Bone marrow (tissue), 2 donors: ENCODE measurements at places on chromosomes 5 and 9.

DNA sequence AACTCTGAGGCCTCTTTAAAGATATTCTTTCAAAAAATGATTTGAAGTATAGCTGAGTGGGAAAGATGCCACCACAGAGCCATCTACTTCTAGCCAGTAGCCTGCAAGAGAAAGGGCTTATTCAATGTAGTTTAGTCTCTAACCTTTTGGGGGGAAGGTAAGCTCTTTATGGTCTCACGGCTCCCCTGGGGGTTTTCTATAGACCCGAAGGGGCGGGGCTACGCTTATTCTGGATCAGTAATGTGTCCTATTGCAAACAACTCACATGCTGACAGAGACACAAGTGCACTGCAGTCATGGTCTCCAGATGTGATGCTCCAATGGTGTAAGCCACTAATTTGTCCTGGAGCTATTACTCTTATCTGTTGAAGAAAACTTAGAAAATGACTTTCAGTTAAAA, 53.4 kb upstream of the RPS23 start:
- DNase-seq: no peak

GRCh38 chr5:54959673-54960418, 25.5 kb downstream of the ESM1 start:
- DNase-seq: no peak

DNA sequence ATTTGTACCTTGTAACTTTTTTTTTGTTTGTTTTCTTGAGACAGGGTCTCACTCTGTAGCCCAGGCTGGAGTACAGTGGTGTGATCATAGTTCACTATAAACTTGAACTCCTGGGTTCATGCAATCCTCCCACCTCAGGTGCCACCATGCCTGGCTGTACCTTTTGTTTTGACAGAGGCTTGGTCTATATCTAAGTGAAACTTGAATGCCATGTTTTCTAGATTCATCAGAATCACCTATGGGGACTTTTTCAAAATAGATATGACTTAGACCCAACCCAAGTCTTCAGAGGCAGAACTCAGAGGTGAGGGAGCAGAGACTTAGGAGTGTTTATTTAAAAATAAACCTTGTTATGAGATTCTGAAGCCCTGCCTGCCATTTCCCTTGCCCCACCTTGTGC, 128.4 kb downstream of the PTTG1 start:
- DNase-seq: no peak

DNA sequence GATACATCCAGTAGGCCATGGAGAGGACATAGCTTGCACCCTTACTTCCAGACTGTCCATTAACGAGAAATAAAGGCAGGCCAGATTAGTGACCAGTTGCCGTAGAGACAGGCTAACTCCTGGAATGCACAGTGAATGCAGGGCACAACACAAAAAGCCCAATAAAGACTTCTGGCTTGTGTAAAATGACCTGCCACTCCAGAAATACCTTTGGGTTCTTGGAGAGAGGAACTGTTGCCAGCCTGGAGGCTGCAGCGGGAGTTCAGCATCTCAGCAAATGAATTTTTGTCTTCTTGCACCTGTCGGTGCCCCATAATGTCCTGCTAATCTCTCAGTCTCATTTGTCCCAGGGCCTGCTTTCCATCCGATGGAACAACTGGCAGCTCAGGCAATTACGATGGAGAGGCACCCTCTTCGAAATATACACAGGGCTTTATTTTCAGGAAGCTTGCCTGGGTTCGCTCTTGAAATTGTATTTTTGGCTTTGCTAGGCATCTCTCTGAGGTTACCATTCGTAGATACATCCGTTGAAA, 538.8 kb upstream of the ZNF462 start:
- DNase-seq: no peak

- no peak for DNase-seq
Observed at GRCh38 chr5:140674211-140674610, 835 bp upstream of the DND1 start.

GRCh38 chr5:9622971-9623421, 7.2 kb downstream of the TAS2R1 start:
- no peak for DNase-seq
